ENCODE measurements at places on chromosomes 2 and 18.
A peak's percentile ranks its signal among the peaks of the same experiment; 100 is the strongest.

DNA sequence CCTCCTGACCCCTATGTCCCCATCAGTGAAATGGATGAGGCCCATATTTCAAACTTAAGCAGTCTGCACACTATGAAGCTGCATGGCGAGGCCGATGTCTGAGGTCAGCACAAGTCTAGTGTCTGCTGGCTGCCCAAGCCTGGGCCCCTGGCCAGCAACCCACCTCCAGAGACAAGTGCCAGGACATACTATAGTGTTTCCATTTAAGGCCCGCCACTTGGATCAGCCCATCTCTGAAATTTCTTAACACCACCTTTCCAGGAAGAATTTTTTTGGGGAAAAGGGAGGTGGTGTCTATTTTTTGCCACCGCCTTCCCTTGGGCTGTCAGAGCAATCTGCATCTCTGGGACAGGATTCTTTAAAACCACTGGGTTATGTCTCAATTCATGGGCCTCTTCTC is 1.8 kb downstream of the ACVR1 start:
- no peak for DNase-seq

DNA sequence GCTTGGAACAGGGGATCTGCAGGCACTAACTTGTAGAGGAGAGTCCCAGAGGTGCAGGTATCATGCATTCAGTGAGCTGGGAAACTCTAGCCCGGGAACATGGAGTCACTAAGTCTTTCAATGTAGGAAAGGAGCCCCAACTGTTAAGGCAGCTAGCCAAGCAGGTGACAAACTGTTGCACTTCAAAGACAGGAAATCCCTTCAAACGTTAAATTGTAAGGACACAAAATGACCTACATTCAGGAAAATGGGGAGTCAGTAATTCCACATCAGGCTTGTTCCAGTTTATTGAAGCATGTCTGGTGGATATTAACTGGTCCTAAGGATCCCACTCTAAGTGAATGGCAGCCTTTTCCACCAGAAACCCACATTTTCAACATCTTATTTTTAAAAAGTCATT is 364.5 kb downstream of the MTX2 start:
- no peak for DNase-seq

DNA sequence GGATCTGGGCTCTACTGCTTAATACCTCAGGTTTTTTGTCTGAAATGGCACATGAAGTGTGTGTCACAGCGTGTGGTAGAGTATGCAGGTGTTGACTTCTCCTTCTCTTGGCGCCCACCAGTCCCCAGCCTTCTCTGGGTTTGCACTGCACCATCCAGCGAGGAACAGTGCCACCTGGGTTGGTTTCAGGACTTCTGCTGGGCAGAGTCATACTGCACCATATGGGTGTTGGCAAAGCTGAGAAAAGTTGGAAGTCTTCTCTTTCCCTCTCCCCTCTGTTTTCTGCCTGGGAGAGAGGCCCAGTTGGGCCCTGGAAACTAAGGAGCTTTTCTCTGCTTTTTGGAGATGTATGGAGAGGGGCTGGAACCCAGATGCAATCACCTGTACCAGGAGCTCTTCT is 43.8 kb downstream of the TMEM185B start:
- DNase-seq = no peak

GRCh38 chr2:52260904-52261303 is 1229.0 kb upstream of the NRXN1 start:
- DNase-seq = no peak

- DNase-seq = no peak
Observed at GRCh38 chr18:63336366-63337099, 17.0 kb upstream of the BCL2 start.

GRCh38 chr2:112680666-112681101 is 34.9 kb downstream of the SLC20A1 start:
- no peak for DNase-seq

GRCh38 chr2:174025271-174026121 is 60.3 kb upstream of the SP3 start:
- no peak for DNase-seq

GRCh38 chr18:62485684-62486083 is 37.1 kb upstream of the ZCCHC2 start:
- no peak for DNase-seq

GRCh38 chr2:176088048-176088936 is 4.2 kb upstream of the HOXD13 start:
- no peak for DNase-seq

DNA sequence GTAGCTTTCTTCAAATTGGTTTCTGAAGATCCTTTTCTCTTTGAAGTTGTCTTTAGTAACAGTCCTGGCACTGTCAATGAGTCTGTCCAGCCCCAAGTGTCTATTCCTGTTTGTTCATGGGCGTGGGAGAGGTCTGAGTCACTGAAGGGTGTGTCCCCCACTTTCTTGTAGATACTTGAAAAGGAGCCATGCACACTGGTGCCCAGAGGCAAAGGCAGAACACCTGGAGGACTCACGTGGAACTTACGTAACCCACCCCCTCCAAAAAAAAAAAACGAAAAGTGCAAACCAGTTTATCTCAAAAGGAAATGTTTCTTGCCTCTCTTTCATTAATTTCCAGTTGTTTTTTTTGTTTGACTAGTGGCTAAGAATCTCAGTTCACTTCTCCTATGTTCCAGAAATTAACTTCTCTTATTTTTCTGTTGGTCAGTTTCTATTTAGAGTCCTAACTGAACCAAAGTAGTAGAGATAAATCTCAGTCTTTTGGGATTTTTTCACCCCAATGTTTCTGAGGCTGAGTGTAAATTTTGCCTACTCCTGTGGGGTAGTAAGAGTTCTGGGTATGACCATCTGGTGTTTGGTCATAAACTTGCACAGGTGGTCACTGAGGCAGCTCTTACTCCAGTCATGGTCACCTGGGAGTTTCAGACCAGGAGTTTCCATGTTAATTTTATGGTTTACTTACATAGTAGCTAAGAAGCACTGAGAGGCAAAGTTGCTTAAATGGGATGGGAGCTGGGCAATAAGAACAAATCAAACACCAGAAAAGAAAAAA is 54.9 kb downstream of the DSC3 start:
- no peak for DNase-seq

- no peak for DNase-seq
Observed at GRCh38 chr2:178211943-178212342, 17.6 kb downstream of the OSBPL6 start.

- no peak for DNase-seq
Observed at GRCh38 chr2:158818511-158818910, 23.4 kb downstream of the DAPL1 start.

GRCh38 chr2:9836074-9836473 is 7.2 kb upstream of the TAF1B start:
- DNase-seq = no peak

- DNase-seq = peak; percentile 67
Observed at GRCh38 chr2:25673300-25674076, at the start of gene DTNB. Gene DTNB, minus strand, starts transcription at chr2:25673577. Its CDS starts 20,917 bp downstream, at chr2:25652660.

DNA sequence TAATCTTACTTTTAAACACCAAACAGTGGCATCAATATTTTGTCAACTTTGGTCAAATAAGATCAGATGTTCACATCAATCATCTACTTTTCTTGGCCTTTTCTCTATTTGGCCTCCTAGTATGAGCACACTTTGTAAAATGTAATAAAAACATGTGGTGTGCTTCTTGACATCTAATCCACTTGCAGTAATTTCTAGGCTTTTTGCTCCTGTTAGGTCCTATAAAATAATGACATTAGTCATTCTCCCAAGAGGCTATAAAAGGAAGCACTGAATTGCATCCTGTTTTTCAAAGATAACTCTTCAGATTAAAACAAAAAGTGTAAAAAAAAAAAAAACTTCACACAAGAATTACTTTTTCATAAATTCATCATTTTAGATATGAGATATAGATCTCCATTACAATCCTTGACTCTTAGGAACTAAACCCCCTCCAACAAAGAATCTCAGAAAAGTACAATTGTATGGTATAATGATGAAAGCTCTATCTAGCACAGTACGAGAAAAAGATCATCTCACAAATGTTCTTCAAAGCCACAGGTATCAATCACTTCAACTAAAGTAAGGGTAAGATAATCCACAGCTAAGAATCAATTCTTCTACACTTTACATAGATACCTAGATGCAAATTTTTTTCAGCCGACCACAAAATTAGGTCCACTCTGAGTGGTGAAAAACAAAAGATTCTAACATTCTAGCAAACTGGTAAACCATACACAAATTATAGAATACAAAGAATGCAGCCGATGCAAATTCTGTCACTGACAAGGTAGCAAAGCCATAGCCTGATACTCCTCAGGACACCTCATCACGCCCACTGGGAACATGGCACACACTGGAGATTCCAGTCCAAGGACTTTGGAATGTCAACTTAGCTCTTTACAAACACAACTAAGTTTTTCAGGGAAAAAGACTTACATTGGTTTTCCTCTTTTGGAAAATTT is 2.7 kb downstream of the BCL2 start:
- no peak for DNase-seq

- DNase-seq = no peak
Observed at GRCh38 chr2:206521612-206522011, 78.3 kb downstream of the ADAM23 start.

DNA sequence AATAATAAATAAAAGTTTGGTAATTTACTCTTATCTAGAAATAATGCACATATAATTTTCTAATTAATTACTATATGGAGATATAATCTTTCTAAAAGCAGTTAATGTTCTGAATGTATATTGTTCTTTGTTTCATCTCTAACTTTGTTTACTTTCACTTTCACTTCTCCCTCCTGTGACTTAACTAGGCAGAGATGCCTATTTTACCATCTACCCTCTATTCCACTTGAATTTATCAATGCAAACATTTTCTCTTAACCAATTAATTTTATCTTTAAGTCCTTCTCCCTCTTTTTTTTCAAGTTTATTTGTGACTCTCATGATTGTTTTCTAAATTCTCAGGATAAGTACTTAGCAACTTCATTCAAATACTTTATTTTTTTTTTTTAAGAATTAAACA is 55.1 kb upstream of the IL1RL1 start:
- no peak for DNase-seq
